ENCODE measurements at places on chromosomes 4 and X.

GRCh38 chr4:125808570-125808969, 493.8 kb downstream of the FAT4 start:
- no peak for DNase-seq

DNA sequence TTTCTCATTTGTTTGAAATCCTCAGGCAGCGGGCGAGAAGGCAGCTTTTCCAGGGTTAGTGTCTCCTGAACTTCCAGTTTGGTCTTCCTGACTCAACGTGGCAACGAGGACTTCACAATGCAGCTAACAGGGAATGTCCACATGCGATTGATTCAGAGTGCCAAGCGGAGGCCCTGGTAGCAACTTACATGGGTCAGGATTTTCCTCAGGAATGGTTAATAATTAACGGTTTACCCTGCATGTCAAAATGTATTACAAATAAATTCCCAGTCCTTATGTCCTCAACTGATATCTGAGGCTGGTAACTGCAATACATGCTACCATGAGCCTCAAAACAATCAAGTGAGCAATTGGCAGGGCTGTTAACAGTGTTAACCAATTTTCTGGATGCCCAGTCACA, 67.2 kb downstream of the MAP3K15 start:
- no peak for DNase-seq

DNA sequence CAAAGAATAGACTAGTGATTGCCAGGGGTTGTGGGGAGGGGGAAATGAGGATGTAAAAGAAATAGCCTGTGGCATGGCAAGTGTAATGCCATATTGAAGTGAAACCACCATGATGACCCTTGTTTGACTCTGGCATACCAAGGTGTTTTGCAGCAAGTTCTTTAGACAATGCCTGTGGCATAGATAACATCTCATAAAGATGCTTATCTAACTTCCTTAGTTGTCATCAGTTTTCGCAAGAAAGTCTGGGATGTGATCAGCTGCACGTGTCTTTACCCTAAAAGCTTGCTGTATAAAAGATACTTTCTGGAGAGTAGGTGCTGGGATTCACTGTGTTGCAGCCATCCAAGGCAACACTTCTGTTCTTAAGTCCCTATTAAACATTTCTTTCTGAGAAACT, 176.1 kb upstream of the MAGEB16 start:
- DNase-seq, result no peak

GRCh38 chr4:148273501-148273986, 168.7 kb downstream of the NR3C2 start:
- no peak for DNase-seq

DNA sequence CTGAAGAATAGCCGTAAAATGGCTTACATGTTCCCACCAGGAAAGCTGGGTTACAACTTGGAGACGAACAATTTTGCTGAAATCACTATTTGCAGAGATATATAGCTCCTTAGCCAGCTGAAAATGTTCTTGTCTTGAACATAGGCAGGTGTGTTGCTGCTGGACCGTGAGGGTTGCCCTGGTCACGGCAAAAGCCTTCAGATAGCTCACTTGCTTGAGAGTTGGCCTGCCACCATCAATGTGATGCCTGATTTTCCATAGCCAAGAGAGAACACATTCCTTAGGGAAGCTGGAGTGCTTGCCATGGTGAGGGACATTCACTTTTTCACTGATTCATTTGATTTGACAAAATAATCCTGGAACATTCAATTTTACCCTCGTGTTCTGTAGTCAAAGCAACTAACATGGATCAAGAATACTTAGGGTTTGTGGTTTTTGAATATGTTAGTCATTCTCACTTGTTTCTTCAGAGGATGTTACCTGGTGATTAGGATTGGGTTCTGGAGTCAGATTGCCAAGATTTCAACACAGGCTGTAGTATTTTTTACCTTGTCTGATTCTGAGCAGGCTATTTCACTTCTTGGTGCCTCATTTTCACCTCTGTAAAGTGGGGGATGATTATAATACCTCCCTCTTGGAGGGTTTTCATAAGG, 536.9 kb downstream of the RAPGEF2 start:
- DNase-seq, result no peak

GRCh38 chr4:77385124-77385969, 220.3 kb upstream of the CXCL13 start:
- peak; percentile 63 for DNase-seq

DNA sequence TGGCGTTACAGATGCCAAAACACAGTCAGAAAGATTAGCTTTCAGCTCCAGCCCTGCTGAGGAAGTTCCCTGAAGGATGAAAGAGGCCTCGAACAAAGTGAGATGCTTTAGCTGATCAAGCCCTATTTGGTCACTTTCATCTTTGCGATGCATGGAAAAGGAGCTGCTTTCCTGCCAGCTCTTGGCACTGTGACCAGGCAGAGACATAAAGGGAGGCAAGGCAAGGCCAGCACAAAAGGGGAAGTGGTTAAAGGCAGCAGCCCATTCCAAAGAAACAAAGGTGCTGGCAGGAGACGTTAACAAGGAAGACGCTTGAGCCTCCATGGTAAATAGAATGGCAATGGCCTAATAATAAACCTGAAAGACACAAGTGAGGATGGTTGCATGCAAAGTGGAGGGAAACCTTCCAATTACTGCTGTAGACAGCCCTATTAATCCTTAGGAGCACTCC, 617.1 kb upstream of the INTU start:
- no peak for DNase-seq

GRCh38 chr4:78481180-78481579, 70.4 kb upstream of the ANXA3 start:
- DNase-seq, result peak; percentile 2
